Stimulated activated CD8-positive, alpha-beta memory T cell treated with anti-CD3 and anti-CD28 coated beads, Interleukin-12 subunit alpha, Interleukin-12 subunit beta, amount 100 ng/mL, for 4 hours (primary cell): ENCODE measurements at places on chromosomes 5 and 9.

DNA sequence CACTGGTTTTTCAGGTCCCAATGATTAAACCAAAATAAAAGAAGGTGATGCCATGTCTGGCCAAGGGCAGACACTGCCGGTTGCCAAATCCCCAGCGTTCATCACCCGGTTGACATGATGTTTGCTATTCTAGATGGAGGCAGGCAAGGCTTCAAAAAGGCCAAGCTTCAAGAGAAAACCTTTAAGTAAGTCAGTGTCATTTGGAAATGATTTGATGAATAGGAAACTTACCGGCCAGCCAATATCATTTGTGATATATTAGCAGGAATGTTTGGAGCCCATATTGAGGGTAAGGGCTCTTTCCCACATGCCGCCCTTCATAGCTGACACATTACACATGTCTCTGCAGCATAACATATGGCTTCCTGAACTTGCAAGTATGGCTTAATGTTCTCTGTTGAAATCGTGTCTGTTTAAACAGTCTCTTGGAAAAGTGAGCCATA is 89.5 kb upstream of the TTC23L start:
- no peak for DNase-seq

GRCh38 chr9:98709968-98710965 is 1.5 kb upstream of the GABBR2 start:
- no peak for DNase-seq

- no peak for DNase-seq
Observed at GRCh38 chr5:143261748-143262392, 141.6 kb downstream of the NR3C1 start.

DNA sequence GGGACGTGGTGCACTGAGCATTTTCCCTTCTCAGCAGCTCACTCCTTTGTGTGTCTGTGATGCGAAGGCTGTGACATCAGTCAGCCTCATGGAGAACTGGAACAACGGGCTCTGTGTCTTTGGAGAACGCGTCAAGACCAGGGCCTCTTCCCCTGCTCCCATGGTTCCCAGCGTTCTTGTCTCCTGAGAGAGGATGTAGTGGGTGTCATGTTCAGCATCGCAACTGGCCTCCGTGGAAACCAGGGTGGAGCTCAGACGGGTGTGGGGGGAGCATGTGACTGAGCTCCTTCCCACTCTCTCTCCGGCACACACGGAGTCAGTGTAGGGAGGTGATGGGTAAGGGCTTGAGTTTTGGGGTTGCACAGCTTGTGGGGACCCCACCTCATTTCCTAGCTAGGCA is 59.7 kb downstream of the TENT4A start:
- DNase-seq: no peak

GRCh38 chr5:131396015-131396414 is 132.2 kb downstream of the CDC42SE2 start:
- no peak for DNase-seq

DNA sequence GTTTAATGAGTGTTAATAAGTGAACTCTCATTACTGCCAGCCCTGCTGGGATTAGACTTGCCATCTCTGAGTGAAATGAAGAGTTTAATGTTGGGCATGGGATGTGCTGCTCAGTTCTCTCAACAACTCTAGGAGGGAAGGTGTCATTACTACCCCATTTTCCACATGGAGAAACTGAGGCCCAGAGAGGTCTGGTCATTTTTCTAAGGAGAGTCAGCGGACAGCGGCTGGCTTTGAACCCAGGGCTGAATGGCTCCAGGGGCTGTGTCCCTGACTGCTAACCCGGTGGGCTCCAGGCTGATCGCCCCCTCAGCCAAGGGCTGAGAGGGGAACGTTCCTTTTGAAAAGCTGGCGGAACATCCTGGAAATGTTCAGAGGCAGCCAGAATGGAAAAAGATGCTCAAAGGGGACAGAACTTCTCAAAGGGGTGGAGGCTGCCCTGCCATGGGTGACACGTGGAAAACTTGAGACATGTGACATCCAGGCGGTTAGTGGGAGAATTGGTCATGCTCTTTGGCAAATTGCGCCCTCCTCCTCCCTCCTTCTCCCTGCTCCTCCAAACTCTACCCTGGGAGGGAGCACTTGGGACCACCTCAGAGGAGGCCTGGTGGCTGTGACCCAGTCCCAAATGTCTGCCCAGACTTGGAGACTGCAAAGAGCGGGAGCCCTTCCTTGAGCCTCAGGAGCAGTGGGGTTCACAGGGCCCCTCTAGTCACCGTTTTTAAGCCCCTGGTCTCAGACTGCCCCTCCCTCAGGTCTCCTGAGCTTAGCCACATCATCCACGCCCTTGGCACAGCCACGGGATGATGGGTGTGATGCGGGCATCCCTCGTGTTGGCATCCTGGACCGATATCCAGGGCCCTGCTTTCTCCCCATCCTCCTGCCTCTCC is 28.7 kb downstream of the DNM1 start:
- no peak for DNase-seq

DNA sequence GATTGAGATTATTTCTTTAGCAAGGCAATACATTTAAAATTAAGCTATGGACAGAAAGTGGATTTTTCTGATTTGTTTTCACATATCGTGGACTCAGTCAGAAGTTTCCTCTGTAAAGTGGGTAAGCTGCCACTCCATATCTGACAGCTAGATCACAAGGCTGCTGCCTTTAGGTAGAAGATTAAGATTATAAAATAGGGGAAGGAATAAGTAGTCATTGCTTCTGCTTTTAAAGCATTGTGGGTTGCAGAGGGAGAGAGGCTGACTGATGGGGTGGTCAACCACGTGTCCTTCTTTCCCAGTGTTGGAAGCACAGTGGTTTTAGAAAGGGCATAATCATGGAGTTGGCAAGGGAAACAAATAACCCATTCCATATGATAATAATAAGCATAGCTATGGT is 74.3 kb upstream of the MOCS2 start:
- DNase-seq: no peak
